CD4-positive, alpha-beta T cell treated with Interleukin-21 for 1 hour (primary cell): ENCODE measurements at places on chromosomes 2 and 18.

DNA sequence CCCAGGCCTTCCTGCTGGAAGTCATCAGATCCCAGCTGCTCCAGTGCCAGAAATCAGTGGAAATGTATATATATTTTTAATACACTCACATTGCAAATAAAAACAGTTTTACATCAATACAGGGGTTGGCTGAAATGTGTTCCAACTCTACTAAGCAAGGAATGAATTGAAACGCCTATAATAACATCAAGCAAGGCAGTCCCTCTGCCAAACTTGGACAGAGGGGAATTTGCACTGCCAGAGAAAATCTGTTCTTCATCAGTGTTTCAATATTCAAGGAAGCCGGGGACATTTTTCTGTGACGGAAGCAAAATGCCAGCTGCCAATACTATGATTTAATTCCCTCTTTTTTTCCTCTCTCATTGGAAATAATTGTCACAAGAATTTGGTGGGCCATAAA, 335.3 kb downstream of the TNS1 start:
- DNase-seq, result no peak

DNA sequence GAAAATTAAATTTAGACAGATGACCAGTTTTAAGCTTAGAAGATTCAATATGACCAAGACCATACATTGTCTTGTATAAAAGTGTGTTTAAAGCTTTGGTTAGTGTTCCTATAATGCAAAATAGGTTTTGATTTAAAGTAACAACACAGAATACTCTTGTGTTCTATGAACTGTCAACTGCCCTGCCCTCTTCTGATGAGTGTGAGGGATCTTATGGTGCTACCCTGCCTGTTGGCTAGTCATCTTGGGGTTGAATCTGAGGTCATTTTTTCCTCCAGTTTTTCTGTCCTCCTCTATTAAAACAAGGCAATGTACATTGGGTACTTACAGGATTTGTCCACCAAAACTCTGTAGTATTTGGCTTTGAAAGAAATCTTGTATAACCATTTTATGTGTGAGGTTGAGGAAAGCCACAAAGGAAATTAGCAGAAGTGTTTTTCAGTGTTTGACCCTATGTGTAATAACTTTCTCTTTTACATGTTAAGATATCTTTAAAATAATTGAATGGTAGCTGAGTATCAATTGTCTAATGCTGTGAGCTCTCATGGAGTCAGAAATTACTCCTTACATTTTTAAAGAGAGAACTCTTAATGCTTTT, 129.1 kb downstream of the SPTBN1 start:
- no peak for DNase-seq

DNA sequence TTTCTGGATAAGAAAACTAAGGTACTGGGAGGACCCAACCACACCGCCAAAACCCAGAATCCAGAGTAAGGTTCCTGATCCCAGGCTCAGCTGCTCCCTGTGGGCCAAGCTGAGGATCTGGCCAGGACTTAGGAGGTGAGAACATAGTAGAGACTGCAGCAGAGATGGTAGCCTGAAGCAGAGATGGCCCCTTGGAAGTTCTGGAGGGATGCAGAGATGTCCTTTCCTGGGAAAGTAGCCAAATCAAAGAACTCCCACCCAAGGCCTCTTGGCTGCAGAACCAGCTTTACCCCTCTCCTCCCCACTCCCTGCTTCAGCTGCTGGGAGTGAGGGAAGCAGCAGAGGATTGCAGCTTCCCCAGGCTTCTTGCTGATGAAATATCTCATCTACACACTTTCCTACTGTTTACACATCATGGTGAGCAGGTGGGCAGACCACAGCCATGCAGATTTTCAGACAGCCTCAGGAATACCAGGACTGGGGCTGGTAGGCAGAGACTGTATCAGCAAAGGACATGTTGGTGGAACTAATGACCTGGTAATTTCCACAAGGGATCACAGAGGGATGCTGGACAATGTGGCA, 32.7 kb downstream of the TMEM17 start:
- DNase-seq, result no peak

GRCh38 chr2:210252699-210253606, 27.7 kb upstream of the ACADL start:
- DNase-seq, result no peak

- no peak for DNase-seq
These were observed 39.7 kb downstream of the MDH1 start for GRCh38 chr2:63628403-63628942.

DNA sequence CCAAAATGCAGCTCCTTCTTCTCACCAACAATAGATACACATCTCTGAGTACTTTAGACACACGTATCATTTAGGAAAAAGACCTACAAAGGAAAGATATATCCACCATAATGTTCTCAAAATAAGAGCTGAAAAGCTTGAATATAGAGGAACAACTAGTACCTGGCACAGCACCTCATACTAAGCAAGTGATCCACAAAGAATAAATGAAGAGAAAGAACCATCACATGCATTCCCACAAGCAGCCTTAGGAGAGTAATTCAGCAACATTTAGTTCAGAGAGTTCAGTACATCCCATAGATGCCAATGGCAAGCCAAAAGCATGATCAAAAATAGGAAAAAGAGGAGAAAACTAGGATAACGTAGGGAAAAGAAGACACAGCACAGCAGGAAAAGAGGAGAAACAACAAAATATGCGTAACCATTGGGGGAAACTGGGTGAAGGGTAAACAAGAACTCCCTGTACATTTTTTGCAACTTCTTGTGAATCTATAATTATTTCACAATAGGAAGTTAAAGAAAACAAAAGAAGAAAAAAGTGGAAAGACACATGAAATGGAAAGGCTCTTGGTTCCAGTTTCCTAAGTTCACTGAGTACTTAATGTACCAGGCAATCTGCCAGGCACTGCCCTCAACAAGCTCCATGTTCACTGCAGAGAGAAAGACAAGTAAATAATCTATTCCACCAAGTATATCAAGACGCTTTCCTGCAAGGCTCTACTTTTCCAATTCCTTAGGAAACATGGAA, 22.3 kb downstream of the CLASP1 start:
- DNase-seq, result no peak

DNA sequence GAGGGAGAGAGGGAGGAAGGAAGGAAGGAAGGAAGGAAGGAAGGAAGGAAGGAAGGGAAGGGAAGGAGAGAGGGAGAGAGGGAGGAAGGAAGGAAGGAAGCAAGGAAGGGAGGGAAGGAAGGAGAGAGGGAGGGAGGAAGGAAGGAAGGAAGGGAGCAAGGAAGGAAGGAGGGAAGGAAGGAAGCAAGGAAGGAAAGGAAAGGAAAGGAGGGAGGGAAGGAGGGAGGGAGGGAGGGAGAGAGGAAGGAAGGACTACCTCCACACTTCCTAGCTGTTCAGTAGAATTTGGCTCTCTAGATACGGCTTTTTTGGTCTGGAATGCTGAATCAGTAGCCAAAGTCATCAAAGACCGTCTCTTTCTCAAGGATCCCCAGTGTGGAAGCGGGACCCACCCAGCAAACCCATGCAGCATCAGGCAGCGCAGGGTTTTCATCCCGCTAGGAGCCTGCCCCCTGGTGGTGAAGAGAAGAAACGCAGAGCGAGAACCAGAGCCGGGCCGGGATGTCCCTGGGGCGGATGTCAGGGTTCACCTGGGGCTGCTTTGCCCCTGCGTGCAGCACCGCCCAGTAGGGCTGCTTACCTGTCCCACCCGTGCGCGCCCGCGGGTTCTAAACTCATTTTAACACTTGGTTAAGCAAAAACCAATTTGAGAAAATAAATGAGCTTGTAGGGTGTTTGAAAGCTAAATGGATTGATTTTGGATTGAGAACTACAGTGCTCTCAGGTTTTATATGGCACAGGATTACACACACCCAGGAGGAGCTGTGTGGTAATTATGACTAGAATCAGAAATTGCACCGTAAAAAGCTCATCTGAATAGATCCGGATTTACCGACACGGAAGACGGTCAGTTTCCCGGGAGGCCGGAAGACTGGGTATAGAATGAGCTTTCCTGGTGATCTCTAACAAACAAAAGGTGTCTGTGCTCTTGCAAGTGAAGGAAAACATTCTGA, 48.1 kb upstream of the ARL4C start:
- peak; percentile 78 for DNase-seq
